ENCODE measurements at places on chromosomes 11 and 22. TPM values are rescaled to one million over a fixed set of nuclear protein-coding genes. Genes with fewer than 3 reads are reported as not detected.

The KRTAP5-5 gene
- total RNA-seq, result not detected

The OTOG gene
- total RNA-seq, result not detected

DNA sequence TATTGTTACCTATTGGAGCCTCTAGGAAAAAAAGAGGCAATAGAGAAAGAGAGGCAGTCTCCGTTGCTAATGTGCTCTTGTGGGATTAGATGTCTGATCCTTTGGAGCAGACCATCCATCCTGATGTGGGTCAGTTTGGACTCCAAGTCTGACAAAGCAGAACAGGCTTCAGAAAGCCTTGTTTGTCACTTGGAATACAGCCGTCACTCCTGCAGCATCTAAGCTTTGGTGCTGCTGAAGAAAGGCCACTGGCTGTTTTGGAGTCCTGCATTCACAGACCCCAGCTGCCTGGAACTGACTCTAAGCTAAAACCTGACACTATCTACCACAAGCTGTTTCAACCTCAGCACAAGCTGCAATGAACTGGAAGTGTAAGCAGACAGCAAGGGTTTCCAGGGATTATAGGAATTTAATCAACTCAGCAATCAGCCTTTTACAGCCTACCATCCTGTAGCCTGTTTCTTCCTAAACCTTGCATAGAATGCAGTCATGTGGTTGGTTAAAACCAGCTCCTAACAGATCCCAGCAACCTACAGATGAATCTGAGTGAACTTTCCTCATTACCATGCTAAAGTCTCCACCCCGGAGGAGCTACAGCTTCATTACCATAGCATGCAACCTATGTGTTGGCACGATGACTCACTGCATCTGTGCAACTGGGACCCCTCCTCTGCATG is 3.7 kb upstream of the PLAAT4 start:
- no peak for DNase-seq

- no peak for DNase-seq
Measured at GRCh38 chr11:99349151-99349673, 328.5 kb downstream of the CNTN5 start.

DNA sequence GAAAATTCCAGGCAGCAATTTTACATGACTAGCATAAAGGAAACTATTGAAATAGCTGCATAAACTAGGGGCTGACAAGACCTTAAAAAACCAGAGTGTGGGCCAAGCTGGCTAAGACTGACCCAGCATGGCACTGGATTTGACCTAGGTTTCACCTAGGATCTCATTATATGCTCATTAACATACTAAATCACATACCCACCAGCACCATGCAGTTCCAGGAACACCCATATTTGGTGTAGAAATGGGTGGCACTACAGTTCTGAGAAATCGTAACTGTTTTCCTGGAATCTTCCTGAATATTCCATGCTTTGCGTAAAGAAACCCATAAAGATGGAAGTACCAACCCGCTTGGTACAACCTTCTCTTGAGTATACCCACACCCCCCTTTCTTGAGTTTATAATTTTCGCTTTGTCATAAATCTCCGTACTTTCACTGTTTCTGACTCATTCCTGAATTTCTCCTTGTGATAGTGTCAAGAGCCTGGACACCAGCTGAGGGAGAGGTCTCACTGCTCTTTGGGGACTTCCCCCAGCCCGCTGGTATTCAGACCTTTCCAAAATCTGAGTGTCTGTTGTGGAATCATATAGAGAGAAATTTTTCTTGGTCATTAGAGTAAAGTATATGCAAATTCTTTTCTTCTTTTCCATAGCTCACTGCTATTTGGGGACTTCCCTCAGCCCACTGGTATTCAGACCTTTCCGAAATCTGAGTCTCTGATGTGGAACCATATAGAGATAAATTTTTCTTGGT is 55.1 kb downstream of the MTMR3 start:
- DNase-seq, result no peak

GRCh38 chr22:27726686-27727449 is 74.7 kb downstream of the MN1 start:
- DNase-seq, result peak; percentile 35

DNA sequence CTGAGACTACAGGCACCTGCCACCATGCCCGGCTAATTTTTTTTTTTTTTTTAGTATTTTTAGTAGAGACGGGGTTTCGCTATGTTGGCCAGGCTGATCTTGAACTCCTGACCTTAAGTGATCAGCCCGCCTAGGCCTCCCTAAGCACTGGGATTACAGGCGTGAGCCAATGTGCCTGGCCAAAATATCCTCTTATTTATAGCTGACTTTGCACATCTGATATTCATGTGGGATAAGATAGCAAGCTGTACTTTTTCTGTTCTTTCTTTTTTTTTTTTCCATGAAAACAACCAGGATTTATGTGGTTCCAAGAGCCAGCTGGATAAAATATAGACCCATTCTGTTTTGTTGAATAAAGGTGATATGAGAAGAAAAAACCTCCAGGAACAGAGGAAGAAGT is 12.1 kb upstream of the XBP1 start:
- no peak for DNase-seq

Measured in colonic mucosa (tissue), 4 donors.